ENCODE measurements at places on chromosomes 7 and 10. TPM values are rescaled to one million over a fixed set of nuclear protein-coding genes. Genes with fewer than 3 reads are reported as not detected.
A peak's percentile ranks its signal among the peaks of the same experiment; 100 is the strongest.

DNA sequence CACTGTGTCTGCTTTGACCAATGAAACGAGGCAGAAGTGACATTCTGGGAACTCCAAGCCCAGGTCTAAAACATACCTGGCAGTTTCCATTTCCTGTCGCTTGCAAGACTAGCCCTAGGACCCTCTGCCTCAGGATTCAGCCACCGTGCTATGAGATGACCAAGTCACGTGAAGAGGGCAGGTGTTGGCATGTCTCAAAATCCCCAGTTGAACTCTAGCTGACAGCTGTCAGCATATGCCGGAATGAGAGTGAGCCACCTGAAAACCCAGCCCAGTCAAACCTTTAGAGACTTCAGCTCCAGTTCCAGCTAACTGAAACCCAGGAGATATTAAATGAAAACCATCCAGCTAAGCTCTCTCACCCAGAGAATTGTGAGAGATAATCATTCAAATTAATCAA is 89.9 kb upstream of the PPP1R3A start:
- no peak for DNase-seq

- DNase-seq: peak; percentile 93
Observed at GRCh38 chr7:34096198-34096651, 190.9 kb downstream of the BMPER start.

- peak; percentile 93 for DNase-seq
Observed at GRCh38 chr10:113958631-113959382, 84.9 kb upstream of the ADRB1 start.

DNA sequence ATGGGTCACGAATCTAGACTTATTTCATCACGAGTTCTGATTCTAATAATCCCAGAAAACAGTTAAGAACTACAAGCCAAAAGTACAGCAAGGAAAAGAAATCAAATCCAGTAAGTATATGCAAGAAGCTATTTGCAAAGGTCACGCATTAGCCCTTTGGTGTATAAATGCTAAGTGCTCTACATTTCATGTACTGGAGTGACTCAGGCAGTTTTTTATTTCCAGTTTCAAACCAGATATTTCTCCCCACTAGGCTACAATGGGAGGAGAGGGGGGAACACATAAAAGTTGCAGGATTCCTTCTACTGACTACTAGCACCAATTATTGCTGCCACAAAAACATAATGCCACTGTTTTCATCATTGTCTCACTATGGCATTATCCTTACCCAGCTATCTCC is 148.0 kb downstream of the NRCAM start:
- DNase-seq: no peak

DNA sequence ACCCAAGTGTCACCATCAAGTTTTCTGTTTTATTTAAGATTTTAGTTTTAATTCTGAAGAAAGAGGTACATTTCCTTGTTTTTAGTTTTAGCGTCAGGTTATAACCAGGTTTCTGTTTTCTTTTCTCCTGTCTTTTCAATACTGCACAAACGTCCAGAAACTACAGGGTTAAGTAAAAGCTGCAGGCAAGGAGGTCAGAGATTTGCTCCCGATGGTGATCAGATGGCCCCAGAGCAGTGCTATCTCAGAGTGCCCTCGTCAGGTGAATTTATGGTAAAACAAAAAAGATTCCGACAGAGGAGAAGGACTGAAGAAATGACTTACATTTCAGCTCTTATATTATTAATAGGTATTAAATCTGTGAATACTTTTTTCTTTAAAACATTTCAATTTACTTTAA is 128.2 kb downstream of the STRA8 start:
- no peak for DNase-seq

DNA sequence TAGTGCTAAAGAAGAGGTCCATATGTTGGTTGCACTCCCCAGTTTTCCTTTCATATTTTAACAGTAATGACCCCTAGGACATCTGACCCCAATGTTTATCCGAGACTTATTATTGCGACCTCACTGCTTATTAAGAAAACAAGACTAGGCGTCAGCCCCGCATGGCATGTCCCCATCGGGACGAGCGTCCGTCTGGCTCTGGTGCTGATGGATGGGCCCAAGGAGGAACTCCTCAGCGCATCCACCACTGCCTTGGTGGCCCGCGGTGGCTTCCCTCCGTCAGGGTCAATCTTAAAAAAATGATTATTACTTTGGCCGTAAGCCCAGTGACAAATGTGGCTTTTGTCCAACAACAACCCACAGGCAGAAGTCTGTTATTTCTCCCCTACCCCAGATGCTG is 40.1 kb upstream of the CXCL12 start:
- no peak for DNase-seq

DNA sequence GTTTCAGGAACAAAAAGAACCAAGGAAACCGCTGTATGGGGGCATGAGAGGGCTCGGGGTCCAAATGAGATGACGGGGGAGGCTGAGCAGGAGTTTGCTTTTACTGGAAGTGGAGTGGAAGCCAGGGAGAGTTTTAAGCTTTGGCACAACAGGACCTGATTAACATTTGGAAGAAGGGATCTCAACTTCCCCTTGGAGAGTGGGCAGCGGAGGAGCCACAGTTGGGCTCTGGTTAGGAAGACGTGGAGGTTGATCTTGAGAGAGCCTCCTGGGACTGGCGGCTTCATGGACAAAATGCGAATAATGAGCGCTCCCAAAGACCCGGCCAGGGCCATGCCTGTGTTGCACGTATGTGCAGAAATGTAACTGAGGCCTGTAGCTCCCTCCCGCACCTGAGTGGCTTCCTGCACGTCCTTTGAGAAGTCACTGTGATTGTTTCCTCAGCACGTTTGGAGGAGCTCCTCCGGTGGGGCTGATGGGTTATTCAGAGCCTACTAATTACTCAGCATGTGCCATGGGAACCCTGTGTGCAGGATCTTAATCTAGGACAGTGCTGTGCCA is 595.3 kb upstream of the MGMT start:
- no peak for DNase-seq

DNA sequence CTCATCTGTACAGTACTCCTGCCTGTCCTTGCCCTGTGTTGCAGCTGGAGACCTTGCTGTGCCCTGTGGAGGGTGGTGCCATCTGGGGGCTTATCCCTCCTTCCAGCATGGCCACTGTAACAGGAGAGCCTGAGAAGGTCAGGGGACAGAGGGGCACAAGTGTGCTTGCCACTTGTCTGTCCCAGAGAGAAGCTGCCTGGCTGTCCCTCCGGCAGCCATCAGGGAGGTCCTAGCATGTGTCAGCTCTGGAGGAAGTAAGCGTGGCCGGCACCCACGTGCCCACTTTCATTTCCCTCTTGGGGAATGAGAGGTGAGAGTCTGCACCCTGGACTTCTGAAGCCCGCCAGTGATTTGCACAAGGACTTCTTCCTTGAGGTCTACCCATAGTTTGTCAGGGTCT is 97.0 kb upstream of the PPIF start:
- DNase-seq: no peak

GRCh38 chr7:23117841-23118240 is 12.3 kb downstream of the KLHL7 start:
- peak; percentile 5 for DNase-seq

DNA sequence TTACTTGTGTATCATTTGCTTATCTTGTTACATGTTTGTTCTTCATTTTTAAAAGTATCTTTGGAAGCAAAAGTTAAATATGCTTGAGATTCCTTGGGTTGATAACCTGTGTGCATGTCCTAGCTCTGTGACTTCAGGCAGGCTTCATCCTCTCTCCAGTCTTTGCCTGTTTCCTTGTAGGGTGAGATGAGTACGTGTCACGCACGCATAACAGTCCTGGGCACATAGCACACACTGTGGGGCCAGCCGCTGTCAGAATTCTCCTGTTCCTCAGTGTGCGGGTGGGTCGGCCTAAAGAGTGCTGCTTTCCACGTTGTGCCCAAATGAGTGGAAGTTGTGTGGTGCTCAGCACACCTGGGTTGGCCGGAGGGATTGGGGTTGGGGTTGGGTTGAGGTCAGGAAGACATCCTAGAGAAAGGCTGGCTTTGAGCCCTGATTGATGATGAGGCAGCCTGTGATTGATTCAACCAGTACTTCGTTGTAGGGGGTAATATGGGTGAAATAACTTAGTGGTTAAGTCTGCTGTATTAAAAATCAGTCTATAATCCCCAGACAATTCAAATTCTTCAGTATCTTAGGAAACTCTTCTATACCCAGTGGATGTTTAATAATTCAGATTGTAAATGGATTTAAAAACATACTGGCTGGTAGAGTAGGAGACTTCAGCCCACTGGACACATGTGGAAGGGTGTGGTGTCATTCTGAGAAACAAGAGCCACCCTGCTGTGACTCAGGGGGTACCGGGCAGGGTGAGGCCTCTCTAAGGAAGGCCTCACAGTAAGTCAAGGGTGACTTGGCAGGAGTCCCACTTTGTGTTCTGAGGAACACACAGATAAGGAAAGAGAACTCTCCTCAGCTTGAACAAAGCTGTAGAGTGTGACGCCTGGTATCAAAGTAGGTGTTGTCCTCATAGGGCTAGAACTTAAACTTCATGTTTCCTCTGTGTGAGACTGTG is 54.8 kb downstream of the DAGLB start:
- peak; percentile 77 for DNase-seq

- DNase-seq: no peak
Observed at GRCh38 chr10:102451105-102451969, at the start of gene C10orf95. TSS of gene C10orf95 (minus strand) at chr10:102451543. CDS start at chr10:102451093, 450 bp downstream.

DNA sequence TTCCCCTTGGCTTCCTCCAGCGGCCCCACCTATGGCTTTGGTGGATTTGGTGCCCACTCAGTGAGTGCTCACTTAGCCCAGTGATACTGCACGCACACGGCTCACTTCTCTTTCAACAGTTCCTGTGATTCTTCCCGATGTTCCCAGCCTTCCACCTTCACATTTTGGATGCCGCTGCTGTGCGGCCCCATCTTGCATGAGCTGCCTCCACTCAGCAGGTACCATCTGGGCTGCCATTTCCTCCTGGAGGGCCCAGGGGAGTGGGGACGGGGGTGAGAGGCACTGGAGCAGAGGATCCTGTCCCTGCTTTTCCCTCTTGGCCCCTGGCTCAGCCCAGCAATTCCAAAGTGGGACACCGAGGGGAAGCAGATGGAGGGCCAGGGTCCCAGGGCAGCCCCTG is 323.3 kb upstream of the ZNF32 start:
- DNase-seq: no peak

DNA sequence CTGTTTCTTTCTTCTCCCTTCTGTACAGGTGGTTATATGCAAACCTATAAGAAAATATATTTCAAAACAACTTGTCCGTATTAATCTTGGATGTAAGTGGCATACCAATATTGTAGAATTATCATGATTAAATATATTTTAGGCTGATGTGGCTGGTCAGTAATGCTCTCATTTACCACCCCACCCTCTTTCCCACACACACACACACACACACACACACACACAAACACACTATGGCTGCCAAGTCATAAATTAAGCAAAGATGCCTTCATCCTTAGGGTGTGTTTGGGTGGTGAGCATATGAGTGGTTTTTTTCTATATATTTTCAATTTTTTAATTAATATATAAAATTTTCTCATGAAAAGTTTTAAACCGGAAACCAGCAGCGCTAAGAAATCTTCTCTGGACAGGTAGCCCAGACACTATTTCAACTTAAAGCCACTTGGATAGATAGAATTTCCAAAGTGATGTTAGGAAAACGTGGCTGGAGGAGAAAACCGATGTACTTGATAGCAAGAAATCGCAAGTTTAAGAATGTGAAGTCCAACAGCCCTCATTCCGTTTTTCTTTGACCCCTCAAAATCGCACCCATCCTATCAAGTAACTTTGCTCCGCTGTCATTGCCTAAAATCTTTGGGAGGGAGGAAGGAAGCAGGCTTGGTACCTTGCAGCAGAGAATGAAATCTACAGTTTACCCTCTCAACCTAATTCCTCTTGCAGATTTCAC is 171.7 kb downstream of the FAM107B start:
- peak; percentile 12 for DNase-seq

GRCh38 chr7:22884911-22885788 is 62.5 kb upstream of the TOMM7 start:
- peak; percentile 33 for DNase-seq

GRCh38 chr7:140597428-140597949 is 43.1 kb downstream of the DENND2A start:
- DNase-seq: no peak

- DNase-seq: peak; percentile 11
Observed at GRCh38 chr7:131945313-131945911, 389.0 kb upstream of the PODXL start.

DNA sequence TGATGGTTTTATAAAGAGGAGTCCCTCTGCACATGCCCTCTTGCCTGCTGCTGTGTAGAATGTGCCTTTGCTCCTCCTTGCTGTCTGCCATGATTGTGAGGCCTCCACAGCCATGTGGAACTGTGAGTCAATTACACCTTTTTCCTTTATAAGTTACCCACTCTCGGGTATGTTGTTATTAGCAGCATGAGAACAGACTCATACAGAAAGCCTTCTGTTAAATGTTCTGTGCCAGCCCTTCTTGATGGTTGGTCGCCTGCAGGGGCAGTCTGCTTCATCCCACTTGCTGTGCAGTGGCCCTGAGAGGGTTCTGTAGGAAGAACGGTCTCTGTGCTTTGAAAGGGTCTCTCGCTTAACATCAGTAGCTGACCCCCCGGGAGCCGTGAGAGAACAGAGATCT is 248.9 kb upstream of the IGFBP3 start:
- no peak for DNase-seq

DNA sequence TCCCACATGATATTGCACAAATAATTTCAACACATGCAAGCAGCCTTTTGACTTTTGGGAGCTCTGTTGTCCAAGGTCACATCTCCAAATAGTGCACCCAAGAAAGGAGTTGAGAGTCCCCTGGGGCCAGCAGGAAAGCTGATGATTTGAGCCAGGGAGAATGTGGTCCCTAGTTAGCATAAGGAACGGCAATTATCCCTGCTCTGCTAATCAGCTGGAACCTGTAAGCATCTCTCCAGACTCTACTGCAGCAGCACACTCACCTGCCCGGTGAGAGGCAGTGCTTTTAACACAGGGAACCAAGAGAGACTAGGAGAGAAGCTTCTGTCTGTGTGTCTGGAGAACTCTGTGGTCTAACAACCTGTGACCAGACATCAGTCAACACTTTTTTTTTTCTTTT is 17.0 kb downstream of the TRPV5 start:
- no peak for DNase-seq

DNA sequence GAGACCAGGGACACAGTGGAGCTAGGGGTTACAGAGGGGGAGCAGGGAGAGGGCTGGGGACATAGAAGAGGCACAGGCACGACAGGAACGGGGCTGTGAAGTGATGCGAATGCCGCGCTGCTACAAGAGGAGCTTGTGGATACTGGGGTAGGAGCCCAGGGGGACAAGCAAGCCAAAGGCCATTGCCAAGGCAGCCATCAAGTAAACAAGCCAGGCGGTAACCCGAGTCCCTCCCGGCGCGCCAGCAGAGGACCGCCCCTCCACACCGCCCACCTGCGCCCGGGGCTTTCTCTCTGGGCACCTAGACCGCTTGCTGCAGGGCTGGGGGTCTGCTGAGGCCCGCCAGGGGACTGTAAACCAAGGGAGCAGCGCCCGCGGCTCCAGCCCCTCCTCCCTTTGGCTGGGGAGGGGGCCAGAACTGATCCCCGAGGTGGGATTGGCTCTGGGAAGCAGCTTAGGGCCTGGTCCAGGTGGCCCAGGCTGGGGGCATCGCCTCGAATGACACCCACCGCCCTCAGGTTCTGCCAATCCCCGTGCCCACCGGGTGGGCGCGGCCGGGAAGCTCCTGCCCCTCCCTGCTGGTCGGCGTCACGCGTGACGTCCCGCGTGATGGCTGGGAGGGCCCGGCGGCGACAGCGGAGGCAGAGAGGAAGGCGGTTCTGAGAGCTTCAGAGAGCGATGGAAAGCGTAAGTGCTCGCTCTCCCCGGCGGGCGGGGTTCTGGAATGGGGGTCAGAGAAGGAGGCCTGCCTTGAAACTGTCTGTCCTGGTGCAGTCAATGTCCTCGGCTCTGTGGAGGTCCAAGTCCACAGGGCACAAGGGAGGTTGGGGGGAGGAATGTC is 982 bp downstream of the SFXN3 start:
- peak; percentile 63 for DNase-seq

PPP1R17 gene
- not detected for polyA plus RNA-seq

LFNG gene
- polyA plus RNA-seq: 5.3 TPM

UPK3B gene
- polyA plus RNA-seq: 0.10 TPM

PTF1A gene
- not detected for polyA plus RNA-seq

IFIT3 gene
- 3.5 TPM for polyA plus RNA-seq

NUTM2A gene
- polyA plus RNA-seq: 0.36 TPM
